ENCODE measurements at places on chromosomes 6 and 20. TPM values are rescaled to one million over a fixed set of nuclear protein-coding genes. Genes with fewer than 3 reads are reported as not detected.

- DNase-seq = no peak
Observed at GRCh38 chr6:143279385-143279784, 171.1 kb downstream of the ADAT2 start.

DNA sequence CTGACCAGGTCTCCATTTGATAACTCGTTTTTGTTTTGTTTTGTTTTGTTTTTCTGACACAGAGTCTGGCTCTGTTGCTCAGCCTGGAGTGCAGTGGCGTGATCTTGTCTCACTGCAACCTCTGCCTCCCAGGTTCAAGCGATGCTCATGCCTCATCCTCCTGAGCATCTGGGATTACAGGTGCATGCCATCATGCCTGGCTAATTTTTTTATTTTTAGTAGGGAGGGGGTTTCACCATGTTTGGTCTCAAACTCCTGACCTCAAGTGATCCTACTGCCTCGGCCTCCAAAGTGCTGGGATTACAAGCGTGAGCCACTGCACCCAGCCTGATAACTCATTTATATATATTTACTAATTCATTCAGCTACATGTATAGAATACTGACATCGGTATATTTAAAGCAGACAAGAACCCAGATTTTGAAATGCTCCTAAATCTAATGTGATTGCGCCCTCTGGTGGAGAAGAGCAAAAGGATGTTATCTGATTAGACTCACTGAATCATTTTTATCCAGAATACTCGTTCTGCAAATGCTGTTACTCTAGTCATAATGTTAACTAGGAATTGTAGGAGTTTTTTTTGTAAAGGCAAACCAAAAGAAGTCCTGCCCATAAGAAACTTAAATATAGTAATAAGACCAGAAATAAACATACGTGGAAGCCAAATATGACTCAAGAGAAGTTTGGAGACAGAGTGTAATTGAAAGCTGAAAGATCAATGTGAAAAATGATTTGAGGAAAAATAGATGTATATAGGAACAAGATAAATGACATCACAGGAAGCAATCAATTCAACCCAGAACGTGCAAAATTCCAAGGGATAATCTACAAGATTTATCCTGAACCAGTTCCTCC is 5.3 kb upstream of the COL12A1 start:
- no peak for DNase-seq

- no peak for DNase-seq
Observed at GRCh38 chr6:36755435-36756348, 58.1 kb downstream of the RAB44 start.

DNA sequence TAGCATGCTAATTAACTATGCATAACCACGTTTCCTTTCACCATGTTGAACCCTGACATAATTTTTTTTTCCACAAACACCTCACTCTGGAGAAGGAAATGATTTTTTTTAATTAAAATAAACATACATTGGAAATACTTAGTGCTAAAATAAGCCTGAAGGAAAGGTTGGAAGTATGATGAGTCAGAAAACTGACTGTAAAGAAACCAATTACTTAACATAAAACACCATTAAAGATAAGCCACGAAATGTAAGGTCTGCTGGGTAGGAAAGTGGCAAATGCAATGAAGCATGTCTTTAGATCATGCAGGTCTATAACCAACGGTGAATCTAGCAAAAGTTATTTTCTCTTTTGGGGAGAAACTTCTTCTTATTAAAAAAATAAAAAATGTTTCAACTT is 47.5 kb downstream of the OPRM1 start:
- no peak for DNase-seq

MYBL2 gene
- 25.2 TPM for polyA plus RNA-seq
